Cerebellum (tissue), 4 donors: ENCODE measurements at places on chromosomes 6 and 20.

- no peak for DNase-seq
Measured at GRCh38 chr6:4256969-4257368, 121.6 kb upstream of the ECI2 start.

GRCh38 chr6:28982476-28983266 lies 22.4 kb downstream of the ZNF311 start:
- DNase-seq = peak; percentile 48

- no peak for DNase-seq
Measured at GRCh38 chr6:18284261-18284660, 19.9 kb upstream of the DEK start.

GRCh38 chr6:165649166-165650137 lies 13.6 kb downstream of the PDE10A start:
- DNase-seq = no peak

DNA sequence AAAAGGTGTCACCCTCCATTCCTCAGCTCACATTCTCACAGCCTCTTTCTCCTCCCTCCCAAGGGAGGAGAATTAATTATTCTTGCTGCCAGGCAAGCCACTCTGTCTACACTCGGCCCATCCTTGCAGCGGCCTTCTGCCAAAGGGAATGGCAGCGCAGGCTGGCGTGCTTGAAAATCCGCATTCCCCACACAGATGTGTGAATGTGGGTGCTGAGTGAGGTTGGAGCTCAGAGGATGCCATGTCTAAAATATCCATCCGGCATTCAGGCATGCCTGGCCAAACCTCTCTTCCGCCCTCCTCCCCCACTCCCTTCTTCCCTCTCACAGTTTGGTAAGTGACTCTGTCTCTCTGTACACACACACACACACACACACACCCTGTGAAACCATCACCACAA lies 27.7 kb downstream of the PNPLA1 start:
- no peak for DNase-seq

- no peak for DNase-seq
Measured at GRCh38 chr20:34570859-34571306, 12.4 kb downstream of the MAP1LC3A start.

DNA sequence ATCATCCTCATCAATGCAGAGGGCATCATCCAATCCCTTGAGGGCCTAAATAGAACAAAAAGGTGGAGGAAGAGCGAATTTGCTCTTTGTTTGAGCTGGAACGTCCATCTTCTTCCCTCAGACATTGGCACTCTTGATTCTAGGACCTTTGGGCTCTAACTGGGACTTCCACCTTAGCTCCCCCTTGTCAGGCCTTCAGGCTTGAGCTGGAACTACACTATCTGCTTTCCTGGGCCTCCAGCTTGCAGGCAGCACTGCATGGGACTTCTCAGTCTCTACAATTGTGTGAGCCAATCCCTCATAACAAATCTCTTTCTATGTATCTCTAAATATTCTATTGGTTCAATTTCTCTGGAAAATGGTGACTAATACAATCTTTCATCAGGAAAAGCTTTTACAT lies 155.4 kb downstream of the MCHR2 start:
- DNase-seq = no peak

DNA sequence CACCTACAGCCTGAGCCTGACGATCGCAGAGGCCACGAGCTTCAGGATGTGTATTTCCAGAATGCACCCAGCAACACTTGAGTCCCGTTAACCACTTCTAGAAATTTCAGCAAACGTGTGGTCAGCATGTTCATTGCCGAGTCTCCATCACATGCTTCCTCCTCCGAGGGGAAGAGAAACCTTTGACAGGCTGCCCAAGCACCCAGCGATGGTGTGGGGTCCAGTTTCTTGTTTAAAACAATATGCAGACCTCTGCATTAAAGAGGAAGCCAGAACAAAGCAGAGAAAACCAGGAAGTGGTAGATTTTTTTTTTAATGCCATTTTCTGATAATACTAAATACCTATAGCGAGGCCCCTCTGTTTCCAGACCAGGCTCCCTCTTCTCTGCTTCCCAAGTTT lies 71.9 kb downstream of the GNAS-AS1 start:
- DNase-seq = no peak

GRCh38 chr6:2934057-2934456 lies 30.9 kb upstream of the SERPINB9 start:
- no peak for DNase-seq

- DNase-seq = no peak
Measured at GRCh38 chr6:20426177-20427082, 24.8 kb downstream of the E2F3 start.

DNA sequence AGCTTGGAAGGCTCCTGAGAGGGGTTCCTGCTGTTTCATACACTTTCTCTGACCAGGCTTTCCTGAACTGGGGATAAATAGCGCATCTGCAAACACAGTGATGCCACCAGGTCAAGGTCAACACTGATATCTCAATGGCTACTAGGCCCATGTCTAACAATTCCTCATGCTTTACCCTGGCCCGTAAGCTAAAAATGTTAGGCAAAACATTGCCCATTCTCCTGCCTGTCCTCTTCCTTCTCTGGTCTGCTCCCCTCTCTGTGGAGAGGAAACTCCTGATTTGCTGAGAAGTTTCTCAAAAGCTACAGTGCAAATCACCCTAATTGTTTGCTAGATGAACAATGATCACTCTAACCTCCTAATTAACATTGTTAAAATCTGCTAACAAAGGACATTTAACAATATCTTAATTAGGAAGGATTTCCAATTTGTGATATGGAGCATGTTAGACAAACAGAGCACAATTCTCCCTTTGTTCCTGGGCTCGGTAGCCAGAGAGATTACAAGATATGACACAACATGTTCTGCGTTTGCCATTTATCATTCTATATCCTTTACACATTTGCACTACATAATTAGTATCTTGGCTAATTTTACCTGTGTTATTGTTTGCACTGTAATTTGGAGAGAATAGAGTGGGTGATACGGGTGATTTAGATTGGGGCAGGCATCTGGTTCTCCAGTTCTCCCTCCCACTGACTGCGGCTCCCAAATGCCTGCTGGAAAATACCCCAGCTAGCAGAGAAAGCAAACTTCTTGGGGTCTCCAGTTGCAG lies 266.8 kb downstream of the CD83 start:
- no peak for DNase-seq

GRCh38 chr6:2434116-2434515 lies 188.7 kb upstream of the GMDS start:
- no peak for DNase-seq

GRCh38 chr20:6767536-6768227 lies at the start of gene BMP2:
BMP2 (plus strand) TSS chr20:6767686; CDS start chr20:6770127, 2,441 bp downstream.
- peak; percentile 5 for DNase-seq
